ENCODE measurements at places on chromosomes 4 and X.
A peak's percentile ranks its signal among the peaks of the same experiment; 100 is the strongest.

GRCh38 chr4:99927566-99927965 is 18.9 kb downstream of the DNAJB14 start:
- no peak for DNase-seq

DNA sequence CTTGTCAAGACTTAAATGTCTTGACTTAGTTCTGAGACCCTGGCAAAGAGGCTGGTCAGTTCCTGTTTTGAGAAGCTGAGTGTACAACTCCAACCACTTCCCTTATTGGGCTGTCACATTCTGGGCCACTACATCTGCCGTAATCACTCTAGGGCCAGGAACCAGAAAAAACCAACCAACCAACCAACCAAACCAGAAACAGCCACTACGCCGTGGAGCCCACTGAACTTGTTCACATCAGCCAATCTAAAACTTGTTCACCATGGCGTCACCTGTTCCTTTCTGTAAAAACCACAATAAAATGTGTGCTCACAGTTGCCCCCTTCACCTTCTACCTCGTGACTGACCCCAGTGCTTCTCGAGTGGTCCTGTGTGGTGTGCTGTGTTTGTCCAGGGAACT is 107.3 kb downstream of the JADE1 start:
- DNase-seq: no peak

- no peak for DNase-seq
These were observed 52.8 kb upstream of the POU4F2 start for GRCh38 chr4:146585761-146586333.

DNA sequence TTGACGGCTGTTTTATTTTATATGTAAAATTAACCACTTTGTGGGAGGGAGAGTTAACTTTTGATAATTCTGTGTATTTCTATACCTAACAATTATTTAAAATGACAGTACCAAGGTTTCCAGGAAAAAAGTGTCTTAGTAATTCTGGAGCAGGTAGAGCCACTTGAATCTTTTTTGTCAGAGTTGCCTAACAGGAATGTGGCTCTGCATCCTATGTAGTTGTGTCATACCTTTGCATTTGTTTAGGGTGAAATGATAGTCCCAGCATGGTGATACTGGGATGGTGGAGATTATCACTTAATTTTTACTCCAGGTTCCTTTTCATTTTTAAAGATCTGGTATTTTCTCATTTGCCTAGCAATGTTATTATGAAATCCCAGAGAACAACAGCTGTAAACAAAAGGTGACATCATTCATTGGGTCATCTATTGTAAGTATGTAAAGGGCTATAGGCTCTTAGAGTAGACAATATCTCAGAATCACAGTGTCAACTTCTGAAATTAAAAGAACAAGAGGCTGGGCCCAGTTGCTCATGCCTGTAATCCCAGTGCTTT is 9.6 kb downstream of the SGMS2 start:
- no peak for DNase-seq

- peak; percentile 85 for DNase-seq
These were observed 97.1 kb downstream of the MRPL1 start for GRCh38 chr4:77959566-77960338.

GRCh38 chrX:29890004-29890403 is 325.4 kb upstream of the MAGEB2 start:
- no peak for DNase-seq

DNA sequence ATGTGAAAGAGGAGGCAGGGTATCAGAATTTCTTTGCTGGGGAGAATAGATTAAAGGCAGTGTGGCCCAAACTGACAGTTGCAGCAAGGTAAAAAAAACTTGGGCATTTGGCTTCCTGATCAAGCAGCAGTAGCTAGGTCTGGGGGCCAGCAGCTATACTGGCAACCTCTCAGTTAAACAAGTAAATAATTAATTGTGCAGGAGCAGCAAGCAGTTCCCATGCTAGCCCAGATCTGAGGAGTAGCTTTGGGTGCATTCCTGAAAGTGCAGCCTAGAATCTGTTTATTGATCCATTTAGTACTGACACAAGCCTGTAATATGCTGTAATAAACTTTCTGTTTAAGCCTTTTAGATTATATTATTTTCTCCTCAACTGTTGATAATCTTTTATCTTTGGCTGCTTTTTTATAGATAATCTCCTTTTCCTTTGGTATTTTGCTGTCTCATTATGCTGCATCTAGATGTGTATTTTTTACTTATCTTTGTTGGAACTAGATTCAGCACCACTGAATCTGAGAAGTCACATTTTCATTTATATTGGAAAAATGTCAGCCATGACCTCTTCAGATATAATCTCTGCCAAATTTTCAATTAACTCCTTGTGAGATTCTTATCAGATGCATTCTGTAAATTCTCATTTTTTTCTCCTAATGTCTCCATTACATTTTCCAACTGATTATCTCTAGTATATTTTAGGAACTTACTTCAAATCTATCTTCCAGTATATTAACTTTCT is 276.3 kb downstream of the STPG2 start:
- DNase-seq: no peak

DNA sequence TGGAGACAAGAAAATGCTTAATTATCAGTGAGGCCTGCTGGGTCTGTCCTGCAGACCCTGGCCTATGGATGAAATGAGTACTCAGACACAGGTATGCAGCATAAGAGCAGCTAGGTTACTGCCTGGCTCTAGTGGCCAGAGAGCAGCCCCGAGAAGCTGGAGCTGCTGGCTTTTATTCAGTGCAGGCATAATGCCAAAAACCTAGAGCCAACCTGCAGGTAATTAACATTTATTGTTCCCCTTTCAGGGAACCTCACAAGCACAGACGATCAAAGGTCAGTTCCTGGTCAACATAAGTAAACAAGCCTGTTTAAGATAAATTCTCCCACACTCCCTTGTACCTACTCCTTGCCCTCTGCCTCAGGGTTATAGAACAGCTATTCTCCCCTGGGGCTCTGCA is 13.3 kb downstream of the IDS start:
- no peak for DNase-seq

DNA sequence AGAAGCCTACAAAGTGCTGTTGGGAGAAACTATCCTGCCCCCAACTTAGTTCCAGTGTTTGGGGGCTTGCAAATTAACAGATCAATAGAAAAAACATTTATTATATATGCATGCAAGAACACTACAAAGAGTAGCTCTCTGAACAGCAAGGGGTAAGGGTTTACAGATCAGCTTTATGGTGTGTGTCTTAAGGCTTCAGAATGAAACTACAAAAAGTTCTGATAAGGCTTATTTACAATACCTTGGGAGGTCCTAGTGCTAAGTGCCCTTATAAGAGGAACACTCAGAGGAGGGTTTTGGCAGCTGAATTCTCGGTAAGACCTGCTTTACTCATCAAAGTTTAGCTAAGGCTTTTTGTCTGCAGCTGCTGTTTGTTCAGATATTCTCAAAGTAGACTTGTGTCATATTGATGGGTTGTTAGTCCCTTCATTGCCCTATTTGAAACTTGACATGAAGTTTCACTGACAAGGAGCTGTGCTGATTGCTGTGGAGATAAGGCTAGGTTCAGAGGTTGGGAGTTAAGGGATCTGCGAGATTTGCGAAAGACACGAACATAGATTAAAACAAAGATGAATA is 7.7 kb downstream of the ERVMER34-1 start:
- DNase-seq: no peak

DNA sequence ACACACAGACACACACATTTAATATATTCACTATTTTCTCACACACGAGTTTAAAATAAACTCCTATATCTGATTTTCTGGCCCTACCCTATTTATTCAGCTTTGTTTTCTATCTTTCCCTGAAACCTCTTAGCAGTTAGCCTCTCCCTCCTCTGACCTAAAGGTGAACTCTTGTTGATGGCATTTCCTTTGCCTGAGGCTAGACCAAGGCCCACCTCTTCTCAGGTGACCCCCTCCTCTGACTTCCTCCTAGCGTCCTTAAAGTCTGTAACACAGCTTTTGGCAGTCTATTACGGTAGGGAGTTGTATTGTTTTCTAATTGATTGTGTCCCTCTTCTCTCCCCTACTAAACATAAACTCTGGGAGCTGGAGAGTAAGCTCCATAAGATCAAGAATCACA is 1.7 kb upstream of the SRPX2 start:
- no peak for DNase-seq

DNA sequence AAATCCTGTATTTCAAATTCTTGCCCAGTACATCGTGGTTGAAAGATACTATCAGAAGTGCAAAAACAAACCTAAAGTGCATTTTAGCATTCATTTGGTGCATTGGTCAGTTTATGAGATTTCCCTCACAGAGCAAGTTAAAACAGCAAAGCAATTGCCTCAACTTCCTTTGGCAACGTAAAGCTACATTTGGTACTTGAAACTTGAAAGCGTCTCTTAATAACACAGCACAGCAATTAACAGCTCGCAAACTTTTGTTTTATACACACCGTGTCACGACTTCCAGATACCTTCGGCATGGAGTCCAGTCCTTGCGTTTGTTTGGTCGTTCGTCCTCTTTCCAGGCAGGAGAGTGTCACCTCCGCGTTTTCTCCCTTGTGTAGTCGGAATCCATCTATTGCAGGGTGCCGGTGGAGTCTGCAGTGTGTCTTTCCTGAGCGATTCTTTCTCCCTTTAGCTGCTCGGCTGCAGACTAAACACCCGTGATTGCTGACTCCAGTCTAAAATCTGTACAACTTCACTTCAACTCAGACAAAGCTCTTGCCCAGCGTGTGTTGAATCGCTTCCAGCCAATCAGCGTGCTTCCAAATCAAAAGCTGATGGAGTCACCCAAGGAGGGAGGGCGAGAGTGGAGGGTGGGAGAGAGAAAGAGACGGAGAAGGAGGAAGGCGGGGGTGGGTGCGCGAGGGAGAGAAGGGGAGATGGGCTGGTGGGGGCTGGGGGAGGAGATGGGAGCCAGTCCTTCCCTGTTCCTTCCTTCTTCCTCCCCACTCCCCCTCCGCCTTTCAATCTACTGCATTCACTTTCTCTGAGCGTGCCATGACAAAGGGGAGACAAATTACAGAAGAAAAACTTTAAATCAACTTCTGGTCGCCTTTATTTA is at the start of gene PCDH18:
Gene PCDH18 (minus strand): TSS at position 509 of the 883 bp plus-strand sequence. CDS start 406 bp downstream, at position 103.
- no peak for DNase-seq

DNA sequence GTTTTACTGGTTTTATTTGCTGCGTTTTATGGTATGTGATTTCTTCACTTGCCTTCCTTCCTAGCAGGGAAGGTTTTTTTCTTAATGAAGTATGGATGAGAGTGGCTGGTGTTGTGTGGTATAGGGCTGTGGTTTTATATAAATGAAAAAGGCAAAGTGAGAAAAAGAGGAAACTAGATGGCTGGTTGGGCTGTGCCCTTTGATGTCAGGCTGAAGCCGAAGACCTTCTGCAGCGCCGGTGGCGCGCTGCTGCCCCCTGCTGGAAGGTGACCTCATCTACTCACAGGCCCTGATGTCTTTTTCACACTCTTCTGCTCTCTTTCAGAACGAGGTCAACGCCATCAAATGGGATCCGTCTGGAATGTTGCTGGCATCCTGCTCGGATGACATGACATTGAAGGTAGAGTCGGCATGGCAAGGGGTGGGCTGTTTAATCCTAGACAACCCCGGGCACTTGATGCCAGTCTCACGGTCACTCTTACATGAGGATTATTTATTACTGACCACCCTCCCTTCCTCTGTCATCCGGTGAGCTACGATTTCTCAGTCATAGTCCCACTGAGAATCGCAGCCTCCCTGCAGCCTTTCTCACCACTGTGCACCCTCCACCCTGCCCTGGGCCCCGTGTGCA is 56.6 kb downstream of the GPR143 start:
- peak; percentile 71 for DNase-seq

GRCh38 chr4:173537613-173538147 is 7.7 kb upstream of the HAND2 start:
- DNase-seq: no peak

DNA sequence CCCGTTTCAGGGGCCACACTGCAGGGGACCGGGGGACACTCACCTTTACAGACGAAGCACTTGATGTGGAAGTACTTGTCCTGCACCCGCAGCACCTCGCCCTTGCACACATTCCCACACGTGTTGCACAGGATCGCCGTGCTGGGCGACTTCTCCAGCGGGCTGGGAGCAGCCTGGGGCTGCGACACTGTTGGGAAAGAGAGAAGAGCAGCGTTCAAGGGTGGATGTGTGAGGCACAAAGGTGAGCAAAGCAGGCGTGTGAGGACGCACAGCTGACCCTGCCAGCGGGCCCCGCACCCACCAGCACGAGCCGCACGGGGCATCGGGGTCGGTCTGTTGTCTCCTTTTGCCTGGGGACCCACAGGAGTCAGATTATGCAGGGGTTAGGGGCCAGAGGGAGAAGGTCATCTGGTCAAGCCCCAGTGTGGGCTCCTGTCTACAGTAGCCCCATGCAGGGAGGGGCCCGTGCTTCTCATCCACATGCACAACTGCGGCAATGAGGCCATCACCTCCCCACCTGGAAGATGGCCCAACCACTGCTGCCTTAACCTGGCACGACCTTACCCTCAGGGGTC is 52.1 kb downstream of the ABLIM2 start:
- no peak for DNase-seq

DNA sequence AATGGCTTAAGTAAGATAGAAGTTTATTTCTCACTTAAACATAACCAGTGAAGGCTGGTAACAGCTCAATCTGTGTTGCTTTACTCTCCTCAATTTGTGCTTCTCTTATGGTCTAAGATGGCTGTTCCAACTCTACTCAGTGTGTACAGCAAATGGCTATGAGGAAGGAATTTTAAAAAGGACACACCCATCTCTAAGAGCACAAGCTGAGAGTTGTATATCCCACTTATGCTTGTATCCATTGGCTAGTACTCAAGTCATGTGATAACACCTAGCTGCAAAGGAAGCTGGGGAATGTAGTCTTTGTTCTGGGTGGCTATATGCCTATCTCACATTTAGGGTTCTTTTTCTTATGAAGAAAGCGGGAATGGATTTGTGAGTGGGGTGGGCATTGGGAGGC is 63.3 kb downstream of the GPAT3 start:
- DNase-seq: no peak

DNA sequence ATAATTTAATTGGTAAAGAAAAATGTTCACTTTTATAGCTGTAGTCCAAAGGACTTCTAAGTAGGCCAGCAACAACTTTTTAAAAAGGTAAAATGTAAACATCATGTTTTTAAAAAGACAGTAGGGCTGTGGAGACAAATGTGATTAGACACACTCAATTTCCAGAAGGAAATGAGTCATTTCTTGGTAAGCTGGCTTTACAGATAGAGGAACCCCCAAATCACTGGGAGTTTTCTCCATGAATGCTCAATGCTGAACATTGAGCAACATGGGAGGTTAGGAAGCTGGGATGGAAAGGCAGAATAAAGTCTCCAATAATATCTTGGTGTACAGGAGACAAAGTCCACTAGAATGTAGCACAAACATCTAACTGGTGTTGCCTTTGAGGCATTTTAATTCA is 121.3 kb downstream of the NWD2 start:
- DNase-seq: no peak

- no peak for DNase-seq
These were observed 100.7 kb upstream of the STX18 start for GRCh38 chr4:4642496-4643000.

- DNase-seq: no peak
These were observed 89.0 kb downstream of the EFNB1 start for GRCh38 chrX:68917799-68918198.
